Common myeloid progenitor, CD34-positive (primary cell): ENCODE measurements at places on chromosomes 12 and 14.

GRCh38 chr12:125149160-125150108, 84.2 kb downstream of the AACS start:
- no peak for DNase-seq

DNA sequence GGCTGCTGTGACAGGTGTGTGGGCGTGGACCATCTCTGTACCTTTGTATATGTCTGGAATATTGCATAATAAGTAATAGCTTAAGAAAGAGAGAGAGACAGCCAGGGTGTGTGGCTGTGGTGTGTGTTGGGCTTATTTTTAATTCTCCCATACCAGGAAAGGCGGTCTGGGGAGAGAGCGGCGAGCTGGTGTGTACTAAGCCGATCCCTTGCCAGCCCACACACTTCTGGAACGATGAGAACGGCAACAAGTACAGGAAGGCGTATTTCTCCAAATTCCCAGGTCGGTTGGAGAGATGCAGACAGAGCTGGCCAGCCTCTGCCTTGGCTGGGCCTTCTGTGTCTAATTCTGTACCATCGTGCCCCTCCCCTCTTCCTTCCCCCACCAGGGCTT, 63.9 kb downstream of the AACS start:
- no peak for DNase-seq

DNA sequence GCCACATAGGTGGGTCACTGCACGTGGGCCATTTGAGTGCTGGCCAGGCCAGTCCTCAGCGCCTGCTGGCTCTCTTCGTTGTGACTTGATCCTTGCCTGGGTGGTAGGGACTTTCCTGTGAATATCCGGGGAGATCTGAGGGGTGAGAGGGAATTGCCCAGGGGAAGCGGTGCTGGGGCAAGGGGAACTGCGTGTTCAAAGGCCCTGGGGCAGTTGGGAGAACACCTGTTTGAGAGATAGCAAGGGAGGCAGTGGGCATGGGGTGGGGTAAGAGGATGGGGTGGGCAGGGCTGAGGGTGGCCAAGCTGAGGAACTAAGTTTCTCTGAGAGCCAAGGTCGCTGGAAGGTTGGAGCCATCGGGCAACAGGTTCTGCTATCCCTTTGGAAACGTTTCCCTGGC, 25.0 kb downstream of the SETD1B start:
- no peak for DNase-seq

GRCh38 chr12:80107221-80107620, 7.9 kb downstream of the OTOGL start:
- no peak for DNase-seq

- no peak for DNase-seq
Measured at GRCh38 chr14:91870001-91870400, 2.7 kb upstream of the TC2N start.
